Stomach (tissue), 19 donors: ENCODE measurements at places on chromosomes 4 and X.

GRCh38 chrX:119505945-119506344, 37.7 kb downstream of the SLC25A5 start:
- DNase-seq: no peak

DNA sequence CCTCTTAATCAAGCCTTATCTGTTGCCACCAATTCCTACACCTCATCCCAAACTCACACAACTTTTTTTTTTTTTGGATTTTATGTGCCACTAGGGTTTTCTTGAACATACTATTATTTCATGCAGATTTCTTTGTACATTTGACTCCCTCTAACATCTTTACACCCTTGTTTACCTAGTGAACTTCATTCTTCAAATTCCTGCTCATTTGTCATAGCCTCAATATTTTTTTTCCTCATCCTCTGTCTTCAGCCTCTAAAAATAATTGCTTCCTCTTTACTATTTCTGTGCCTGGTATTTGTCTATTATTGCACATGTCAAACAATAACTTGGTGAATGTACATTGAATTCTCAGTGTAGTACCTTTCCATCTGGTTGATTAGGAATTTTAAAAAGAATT, 22.0 kb downstream of the NBDY start:
- DNase-seq: no peak

GRCh38 chr4:62455871-62456270, 1255.7 kb downstream of the ADGRL3 start:
- DNase-seq: no peak

DNA sequence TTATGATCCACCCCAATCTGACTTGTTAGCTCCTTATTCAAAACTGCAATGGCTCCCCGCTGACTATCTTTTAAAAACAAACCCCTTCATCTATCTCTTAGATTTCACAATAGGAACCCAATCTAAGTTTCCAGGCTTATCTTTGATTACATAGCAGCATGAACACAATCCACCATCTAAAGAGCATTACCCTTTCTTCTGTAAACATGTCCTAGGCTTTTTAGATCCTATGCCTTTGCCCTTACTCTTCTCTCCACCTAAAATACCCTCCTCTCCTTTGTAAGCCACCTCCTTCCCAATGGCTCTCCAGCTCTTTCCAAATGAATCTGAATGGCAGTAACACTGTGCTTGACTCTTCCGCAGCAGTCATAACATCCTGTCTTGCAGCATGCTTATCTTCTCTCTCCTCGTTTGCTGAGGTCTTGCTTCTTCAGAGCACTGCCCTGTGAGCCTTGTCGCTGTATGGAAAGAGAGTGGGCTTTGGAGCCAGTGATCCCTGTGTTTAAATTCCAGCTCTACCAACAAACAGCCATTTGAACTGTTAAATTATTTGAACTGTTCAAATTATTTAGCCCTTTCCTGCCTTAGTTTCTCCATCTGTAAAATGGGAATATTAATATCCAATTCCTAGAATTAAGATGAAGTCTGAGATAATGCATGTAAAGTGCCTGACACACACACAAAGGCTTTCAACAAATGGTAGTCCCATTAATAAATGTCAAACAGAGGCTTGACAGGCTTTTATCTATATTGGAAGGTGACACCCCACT, 16.2 kb upstream of the TSPAN5 start:
- DNase-seq: no peak

DNA sequence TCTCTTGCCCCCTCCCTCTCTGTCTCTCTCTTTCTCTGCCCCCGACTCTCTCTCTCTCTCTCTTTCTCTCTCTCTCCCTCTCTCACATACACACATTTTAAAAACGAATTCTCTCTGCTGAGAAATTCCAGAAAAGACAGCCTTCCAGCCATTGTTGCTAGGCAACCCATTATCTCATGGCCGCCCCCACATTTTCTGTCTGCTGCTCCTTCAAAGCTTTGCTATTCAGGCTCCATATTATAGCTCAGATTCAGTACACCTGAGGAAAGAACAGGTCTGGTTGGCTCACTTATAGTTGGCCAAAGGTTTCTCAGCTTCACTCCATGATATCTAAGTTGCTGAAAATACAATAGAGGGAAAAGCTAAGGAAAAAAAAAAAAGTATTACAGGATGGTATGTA, 174.4 kb upstream of the RADX start:
- no peak for DNase-seq

DNA sequence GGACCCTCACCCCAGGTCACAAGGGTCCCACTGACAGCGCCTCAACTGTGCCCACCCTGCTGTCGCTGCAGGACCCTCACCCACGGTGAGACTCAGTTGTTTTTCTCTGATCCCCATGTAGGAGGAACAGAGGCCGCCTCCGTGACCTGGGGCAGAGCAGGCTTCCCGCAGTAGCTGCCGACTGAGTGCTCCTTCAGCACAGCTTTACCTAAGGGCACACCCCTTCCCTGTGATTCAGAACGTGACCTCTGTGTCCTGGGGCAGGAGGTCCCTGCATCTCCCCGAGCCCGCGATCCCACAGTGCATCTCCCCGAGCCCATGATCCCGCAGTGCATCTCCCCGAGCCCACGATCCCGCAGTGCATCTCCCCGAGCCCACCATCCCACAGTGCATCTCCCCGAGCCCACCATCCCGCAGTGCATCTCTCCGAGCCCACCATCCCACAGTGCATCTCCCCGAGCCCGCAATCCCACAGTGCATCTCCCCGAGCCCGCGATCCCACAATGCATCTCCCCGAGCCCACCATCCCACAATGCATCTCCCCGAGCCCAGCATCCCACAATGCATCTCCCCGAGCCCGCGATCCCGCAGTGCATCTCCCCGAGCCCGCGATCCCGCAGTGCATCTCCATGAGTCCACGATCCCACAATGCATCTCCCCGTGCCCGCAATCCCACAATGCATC, 23.6 kb downstream of the PPP2R3B start:
- no peak for DNase-seq

DNA sequence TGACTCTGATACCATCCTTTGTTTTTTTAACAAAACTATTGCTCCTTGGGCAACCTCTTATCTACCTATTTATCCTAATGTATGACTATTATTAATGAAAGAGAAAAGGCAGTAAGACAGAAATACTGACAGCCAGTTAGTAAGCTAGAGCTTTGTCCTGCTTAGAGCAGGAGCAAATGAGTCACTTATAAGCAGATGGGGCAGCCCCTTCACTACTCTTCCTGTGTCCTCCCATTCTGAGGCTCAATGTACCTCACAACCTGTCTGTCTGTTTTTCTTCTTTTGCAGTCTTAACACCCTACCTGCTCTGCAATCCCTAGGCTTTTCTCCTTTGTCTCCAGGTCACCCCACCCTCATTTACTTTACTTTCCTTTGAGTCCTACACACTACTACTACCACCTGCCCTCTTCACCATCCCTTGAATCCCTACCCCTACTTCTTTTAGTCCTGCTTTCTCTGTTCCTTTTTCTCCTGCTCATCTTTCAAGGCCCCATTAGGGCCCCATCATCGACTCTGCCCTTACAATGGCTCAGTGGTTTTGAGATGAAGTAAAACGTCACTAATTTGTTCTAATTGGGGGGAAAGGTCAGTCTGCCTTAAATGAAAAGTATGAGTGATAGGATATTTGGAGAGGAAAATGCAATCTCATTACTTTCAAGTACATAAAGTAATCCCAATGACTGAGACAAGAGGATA, 294.3 kb downstream of the GUCY2F start:
- DNase-seq: no peak

DNA sequence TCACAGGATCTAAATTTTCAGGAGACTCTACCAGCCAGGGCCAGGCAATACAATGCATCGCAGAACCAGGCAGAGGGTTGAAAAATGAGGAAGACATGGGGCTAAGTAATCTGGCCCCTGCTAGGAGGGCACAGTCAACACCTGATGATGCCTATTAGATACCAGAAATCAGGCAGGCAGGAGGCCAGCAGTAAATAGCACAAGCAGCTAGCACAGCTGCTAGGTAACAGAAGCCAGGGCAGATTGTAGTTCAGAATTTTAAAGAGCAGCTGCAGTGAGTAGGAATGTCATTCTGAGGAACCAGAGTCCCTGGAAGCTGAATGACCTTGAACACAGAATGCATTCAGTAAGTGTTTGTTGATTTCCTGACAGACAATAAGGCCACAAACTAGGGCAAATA, 38.8 kb upstream of the TRPC5OS start:
- peak; percentile 14 for DNase-seq

DNA sequence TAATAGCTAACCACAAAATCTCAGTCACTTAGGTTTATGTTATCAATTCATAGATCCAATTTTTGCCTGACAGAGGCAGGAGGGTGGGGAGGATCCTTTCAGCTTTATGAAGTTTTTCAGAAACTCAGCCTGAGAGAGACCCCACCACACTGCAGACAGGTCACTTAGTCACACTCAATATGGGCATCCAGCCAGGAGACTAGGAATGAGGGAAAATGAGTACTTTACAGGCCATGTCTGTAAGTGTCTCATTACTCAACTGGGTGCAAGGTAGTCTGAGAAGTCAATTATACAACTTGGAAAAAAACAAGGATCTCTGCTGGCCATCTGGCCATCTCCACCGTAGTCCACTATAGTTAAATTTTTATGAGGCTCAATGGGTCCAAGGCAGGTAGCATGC, 365.9 kb downstream of the INPP4B start:
- DNase-seq: no peak

- no peak for DNase-seq
Measured at GRCh38 chrX:2301901-2302300, 198.9 kb downstream of the DHRSX start.

DNA sequence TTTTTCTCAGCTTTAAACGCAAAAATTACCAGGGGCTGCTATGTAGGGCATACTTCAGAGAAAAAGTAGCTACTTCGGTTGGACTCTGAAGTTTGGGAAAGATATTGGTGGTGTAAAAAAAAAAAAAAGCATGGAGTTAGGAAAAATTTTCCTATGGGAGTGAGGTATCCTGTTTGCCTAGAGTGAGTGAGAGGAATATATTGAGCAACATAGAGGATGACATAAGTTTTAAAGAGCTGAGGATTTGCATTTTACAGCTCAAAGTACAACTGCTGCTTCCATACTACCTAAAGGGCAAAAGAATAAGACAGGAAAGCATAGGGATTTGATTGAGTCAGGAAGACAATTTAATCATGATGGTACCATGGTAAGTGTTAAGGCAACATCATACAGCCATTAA, 7.3 kb downstream of the GPRASP1 start:
- DNase-seq: no peak

DNA sequence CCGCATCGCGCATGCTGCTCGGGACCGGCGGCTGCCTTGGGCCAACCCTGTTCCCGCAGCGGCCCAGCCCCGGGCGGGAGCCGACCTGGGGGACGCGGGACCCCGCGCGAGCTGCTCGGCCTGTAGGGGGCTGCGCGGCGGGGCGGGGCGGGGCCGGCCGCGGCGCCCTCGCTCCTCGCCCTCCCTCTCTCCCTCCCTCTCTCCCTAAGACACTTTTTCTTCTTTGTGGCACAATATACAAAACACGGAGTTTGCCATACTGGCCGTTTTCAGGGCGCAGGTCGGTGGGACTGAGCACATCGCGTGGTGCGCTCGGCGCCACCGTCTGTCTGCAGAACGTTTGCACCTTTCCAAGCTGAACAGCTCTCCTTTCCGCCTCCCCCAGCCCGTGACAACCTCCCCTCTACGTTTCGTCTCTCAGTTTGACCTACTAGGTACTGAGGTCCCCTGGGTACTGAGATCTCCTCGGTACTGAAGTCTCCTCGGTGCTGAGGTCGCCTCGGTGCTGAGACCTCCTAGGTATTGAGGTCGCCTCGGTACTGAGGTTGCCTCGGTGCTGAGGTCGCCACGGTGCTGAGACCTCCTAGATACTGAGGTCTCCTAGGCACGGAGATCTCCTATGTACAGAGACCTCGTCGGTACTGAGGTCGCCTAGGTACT, 261.1 kb upstream of the PLCXD1 start:
- no peak for DNase-seq
